ENCODE measurements at places on chromosomes 16 and 17.

DNA sequence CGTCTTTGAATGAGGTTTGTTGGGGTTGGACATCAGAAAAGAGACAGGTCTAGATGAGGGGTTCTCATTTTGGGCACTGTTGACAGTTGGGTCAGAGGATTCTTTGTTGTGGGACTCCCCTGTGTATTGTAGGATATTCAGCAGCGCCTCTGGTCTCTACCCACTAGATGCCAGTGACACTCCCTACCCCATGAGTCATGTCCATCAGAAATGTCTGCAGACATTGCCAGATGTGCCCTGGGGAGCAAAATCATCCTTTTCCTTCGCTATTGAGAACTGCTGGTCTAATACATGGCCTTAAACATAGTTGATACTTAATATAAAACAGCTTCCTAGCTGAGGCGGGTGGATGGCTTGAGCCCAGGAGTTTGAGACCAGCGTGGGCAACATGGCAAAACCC lies 3.1 kb downstream of the ABAT start:
- DNase-seq: no peak

GRCh38 chr16:82425661-82426060 lies 201.1 kb upstream of the CDH13 start:
- DNase-seq: no peak

DNA sequence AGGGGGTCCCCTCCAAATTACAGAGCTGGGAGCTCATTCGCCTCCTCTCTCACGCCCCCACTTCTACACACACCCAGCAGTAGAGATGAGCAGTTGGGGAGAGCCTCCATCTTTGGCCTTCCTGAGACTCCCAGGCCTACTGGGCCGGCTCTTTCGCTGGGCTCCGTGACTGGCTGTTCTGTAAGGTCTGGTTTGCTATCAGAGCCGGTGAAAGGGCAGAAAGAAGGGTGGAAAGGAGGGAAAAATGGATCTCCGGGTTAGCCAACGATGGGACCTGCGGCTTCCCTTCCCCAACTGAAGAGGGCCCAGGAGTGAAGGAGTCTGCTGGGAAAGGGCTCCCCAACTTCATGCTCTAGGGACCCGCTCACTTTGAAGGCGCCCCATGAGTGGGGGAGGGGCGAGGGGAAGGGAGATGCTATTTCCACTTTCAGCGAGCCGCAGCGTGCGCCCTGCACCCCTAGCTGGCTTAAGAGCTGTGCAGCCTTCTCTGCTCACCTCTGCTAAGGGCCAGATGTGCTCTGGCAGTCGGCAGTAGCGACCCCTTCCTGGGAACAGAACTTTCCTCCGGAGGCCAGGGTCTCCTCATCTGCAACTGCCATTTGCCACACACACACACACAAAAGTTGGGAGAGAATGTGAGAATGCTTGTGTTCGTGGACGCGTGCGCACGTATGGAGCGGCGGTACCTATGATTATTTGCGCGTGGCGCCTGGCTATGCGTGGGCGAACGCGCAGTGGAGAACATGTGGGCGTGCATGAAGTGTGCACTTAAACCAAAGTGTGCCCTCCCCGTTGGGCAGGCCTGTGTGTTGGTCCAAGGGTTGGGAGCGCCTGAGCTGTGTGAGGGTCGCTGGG lies 2.9 kb upstream of the FOXF1 start:
- no peak for DNase-seq

DNA sequence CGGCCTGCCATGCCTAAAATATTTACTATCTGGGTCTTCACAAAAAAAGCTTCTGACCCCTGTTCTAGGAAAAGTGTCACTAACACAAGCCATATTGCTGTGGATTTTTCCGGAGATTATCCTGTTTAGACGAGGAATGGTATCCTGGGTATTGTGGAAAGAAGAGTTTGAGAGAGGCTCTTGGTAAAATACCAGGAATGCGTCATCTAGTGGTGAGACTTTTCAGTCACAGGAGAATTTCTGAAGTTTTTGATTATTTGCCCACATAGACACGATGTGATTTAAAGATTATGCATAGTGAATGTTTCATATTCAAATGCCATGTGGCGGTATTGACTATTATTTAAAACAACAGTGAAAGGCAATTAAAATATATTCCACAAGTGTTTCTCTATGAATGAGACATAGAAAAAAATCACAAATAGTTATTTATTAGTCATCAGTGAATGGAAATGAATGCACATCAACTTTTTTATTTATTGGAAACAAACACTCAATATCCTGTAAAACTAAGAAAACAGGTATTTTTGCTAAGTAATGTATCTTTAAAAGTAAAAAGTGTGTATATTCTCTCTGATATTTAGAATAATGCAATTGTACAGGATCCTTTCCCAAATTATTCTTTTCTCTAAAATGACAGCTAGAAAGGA lies 7.8 kb downstream of the KRT28 start:
- DNase-seq: no peak

- no peak for DNase-seq
Observed at GRCh38 chr17:9324864-9325263, 250.8 kb downstream of the STX8 start.

DNA sequence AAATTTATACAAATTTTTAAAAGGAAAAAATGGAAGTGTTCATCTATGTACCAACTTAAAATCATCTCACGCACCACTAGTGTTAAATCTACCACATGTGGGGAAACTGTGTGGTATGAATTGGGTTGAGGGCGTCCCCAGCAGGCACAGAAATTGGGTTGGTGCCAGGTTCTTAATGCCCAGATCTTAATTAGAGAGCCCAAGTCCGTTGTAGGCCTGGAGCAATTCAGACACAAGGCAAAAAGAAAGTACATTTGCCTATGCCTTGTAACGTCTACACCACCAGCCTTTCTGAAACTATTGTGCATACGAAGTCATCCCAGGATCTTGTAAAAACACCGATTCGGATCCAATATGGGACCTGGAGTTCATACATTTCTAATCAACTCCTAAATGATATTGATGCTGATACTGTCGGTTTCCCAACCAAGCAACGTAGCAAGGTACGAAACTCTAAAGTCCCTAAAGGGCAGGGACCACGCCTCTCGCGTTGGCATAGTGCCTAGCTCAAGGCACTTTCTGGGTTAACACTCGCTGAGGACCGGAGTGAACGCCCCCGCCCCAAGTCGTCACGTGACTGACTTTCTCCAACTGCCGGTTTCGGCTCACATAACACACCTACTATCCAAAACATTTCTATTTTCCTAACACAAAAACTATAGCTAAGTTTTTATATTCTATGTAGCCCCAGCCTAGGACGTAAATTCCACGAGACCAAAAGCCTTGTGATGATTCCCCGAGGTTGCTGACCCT lies 945 bp upstream of the UQCRC2 start:
- peak; percentile 69 for DNase-seq

DNA sequence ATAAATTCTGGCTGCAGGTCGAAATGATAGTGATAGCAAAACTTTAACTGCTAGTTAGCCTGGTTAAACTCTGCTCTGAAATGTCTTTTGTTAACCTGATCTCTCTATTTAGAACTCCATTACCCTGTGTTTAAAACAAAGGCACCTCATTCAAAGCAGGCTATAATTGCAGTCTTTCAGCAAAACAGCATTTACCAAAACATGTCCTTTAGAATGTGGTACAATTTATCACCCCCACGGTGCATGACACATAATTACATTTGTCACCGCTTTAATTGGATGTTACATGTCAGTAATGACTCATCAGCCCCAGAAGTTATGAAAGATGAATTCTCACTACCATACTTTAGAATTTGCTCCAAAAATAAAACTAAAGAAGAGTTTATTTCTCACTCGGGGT lies 295.4 kb downstream of the TOX3 start:
- no peak for DNase-seq

DNA sequence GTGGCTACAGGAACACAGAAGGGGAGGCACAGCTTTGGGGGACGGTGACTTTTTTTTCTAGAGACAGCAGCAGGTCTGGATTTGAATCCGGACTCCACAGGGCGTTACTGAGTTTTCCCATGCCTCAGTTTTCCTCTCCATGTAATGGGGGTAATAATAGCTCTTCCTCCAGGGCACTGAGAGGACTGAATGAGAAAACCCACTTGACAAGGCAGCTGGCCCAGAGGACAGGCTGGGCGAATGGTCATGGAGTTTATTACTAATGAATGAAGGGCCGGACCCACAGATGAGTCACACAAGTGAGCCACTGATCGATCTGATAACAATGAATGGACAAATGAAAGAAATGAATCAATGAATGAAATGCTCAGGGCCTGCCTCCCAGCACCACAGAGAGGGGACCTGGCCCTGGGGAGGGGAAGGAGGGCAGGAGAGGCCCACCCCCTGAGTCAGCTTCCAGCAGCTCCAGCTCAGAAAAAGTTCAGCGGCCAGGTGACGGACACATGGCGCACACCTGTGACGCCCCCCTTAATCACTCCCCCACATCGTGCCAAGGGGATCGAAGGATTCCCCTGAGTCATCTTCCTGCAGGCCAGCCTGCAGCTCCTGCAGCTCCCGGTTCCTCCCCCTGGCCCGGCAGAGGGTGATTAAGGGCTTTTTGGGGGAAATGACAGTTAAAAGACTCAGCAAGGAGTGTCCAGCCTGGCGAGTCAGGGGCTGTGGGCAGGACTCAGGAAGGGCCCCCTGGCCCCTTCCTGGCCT lies 54.3 kb downstream of the SOCS1 start:
- no peak for DNase-seq

GRCh38 chr17:51289696-51290111 lies 29.4 kb downstream of the UTP18 start:
- no peak for DNase-seq

DNA sequence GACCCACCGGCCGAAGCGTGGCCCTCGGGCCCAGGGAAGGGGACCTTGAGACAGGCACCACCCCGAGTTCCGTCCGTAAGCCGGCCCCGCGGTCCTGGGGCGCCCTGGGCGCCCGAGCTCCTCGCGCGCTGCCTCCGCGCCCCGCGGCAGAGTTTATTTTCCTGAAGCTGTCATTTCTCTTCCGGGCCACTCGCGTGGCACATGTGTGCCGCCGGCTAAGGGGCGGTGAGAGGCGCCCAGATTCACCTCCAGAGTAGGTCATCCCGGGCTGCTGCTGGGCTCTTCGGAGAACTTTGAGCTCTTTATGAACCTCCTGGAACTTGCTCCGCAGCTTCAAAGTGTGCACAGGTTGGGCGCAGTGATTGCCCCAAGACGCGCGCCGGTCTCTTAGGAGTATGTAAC lies 489 bp downstream of the ZC3H18 start:
- DNase-seq: no peak

DNA sequence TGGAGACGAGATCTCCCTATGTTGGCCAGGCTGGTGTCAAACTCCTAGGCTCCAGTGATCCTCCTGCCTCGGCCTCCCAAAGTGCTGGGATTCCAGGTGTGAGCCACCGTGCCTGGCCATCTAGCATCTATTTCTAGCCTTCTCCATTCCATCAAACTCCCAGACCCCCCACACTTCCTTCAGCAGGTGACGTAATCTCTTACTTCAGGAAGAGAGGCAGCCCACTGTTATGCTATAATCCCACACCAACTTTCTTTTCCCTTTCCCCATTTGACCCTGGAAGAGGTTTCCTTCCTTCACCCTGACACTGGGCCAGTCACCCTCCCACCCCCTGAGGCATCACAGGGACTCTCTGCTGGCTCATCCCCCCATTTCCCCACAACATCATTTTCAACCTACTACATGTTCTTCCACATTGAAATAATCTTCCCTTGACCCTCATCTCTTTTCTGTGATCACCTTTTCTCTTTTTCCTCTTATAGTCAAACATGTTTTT lies 7.6 kb downstream of the ITGA2B start:
- no peak for DNase-seq

GRCh38 chr16:4339909-4340308 lies 11.2 kb downstream of the PAM16 start:
- no peak for DNase-seq

GRCh38 chr17:67944035-67944434 lies 52.2 kb downstream of the C17orf58 start:
- DNase-seq: no peak

- no peak for DNase-seq
Observed at GRCh38 chr17:56893503-56893902, 20.3 kb downstream of the TRIM25 start.

- no peak for DNase-seq
Observed at GRCh38 chr16:75377729-75378386, 55.4 kb downstream of the CFDP1 start.

DNA sequence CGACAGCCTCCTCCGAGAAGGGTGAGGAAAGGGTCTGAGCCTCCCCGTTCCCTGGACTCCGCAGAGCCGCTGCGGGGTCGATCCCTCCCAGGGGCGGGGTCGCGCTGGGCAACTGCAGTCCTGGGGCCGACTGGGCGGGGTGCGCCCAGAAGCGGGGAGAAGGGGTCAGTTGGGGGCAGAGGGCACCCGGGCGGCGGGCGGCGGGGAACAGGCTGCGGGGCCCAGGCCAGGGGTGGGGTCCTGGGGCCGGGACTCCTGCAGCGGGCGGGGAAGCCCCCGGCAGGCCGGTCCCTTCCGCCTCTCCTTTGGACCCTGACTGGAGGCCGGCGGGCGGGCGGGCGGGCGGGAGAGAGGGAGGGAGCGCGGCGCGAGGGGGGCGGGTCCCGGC lies 352 bp downstream of the GGNBP2 start:
- DNase-seq: no peak

DNA sequence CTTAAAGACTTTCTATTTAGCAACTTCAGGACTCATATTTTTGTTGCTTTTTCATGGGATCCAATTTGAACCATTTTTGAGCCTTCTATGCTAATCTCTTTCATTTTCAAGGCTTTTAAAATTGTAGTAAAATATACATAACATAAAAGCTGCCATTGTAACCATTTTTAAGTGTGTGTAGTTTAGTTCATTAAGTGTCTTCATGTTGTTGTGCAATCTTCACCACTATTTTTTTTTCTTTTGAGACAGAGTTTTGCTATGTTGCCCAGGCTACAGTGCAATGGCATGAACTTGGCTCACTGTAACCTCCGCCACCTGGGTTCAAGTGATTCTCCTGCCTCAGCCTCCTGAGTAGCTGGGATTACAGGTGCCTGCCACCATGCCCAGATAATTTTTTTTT lies 451.6 kb downstream of the TMEM114 start:
- DNase-seq: no peak

GRCh38 chr17:29195465-29196081 lies 15.4 kb upstream of the MYO18A start:
- no peak for DNase-seq

DNA sequence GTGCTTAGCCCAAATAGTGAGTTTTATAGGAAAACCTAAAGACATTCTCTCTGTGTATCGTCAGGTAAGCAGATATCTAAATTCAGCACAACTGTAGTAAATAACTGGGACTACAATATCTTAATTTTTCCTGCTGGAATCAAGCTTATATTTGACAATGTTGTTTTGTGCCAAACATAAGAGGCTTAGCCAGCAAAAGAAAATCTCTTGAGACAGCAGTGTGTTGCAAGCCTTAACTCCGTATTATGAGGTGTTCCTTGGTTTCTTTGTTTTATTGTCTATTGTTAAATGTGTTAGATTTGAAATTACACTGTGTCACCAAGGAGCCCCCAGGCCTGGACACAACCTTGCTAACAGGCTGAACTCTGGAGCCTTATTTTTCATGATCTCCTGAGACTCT lies 1570.6 kb upstream of the GOT2 start:
- DNase-seq: no peak

GRCh38 chr17:34135841-34136240 lies 119.2 kb upstream of the CCL2 start:
- no peak for DNase-seq

- no peak for DNase-seq
Observed at GRCh38 chr16:7182510-7183109, 150.0 kb upstream of the RBFOX1 start.

- no peak for DNase-seq
Observed at GRCh38 chr16:16150117-16150877, 73.0 kb downstream of the ABCC6 start.

GRCh38 chr16:69566981-69567680 lies 1.4 kb downstream of the NFAT5 start:
- no peak for DNase-seq
